ENCODE measurements at places on chromosomes 16 and 17.

GRCh38 chr16:56514845-56515244, 5.0 kb downstream of the BBS2 start:
- peaks cover 22% of the 10 kb centered on the region for H3K4me1 ChIP-seq
- no peak overlapping the region for H3K4me3 ChIP-seq
- H3K27ac ChIP-seq: no peak overlapping the region
- H3K36me3 ChIP-seq: peaks cover 27% of the 10 kb centered on the region

GRCh38 chr17:62941358-62941991, 24.6 kb upstream of the TANC2 start:
- H3K36me3 ChIP-seq: no peaks in the 10 kb centered on the region
- H3K27me3 ChIP-seq: peaks cover 6% of the 10 kb centered on the region
- no peak overlapping the region for H3K4me3 ChIP-seq
- no peak overlapping the region for H3K27ac ChIP-seq

- no peak for DNase-seq
- H3K36me3 ChIP-seq: no peaks in the 10 kb centered on the region
- peaks cover 22% of the 10 kb centered on the region for H3K4me1 ChIP-seq
- no peak overlapping the region for H3K4me3 ChIP-seq
- H3K27me3 ChIP-seq: no peaks in the 10 kb centered on the region
These were observed 46.8 kb downstream of the PLXDC1 start for GRCh38 chr17:39104657-39105056.

DNA sequence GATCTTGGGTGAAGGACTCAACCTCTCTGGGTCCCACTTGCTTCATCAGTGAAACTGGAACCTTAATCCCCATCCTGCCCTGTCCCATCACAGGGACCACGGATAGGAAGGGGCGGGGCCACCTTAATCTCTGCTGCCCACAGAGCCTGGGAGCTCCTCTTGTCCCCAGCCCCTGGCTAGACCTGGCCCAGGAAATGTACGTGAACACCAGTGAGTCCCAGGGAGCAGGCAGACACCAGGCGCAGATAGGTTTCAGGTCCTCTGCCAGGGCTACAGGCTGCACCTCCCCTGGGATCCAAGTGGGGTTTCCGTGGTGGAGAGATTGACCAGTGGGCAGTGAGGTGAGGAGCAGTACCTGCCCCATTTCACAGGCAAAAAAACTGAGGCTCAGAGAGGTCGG, 21.0 kb downstream of the RAB11FIP4 start:
- no peak overlapping the region for H3K27ac ChIP-seq
- no peaks in the 10 kb centered on the region for H3K36me3 ChIP-seq
- H3K4me1 ChIP-seq: peaks cover 4% of the 10 kb centered on the region
- no peaks in the 10 kb centered on the region for H3K27me3 ChIP-seq

DNA sequence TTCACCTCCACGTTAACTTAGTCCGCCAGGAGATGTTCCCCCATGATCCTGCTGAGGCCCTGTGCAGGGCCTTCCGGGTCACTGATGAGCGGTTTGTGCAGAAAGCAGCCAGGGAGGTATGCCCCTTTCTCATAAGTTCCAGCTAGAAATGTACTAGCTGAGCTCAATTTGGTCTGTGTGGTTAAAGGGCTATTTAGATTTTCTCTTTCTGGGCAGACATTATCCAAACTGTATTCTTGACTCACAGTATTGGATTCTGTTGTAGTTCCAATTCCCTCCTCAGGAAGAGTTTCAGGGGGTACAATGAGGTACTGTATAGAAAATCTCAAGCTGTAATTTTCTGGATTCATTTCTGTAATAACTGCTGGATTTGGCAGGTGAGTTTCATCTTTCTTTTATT, 137.1 kb downstream of the TRIM37 start:
- no peak overlapping the region for H3K27ac ChIP-seq
- no peaks in the 10 kb centered on the region for H3K27me3 ChIP-seq
- H3K4me3 ChIP-seq: no peak overlapping the region
- DNase-seq: no peak
- H3K36me3 ChIP-seq: no peaks in the 10 kb centered on the region

GRCh38 chr17:49910094-49910857, 58.7 kb upstream of the DLX4 start:
- DNase-seq: no peak
- no peak overlapping the region for H3K4me3 ChIP-seq
- no peak overlapping the region for H3K27ac ChIP-seq
- peaks cover 76% of the 10 kb centered on the region for H3K27me3 ChIP-seq
- peaks cover 8% of the 10 kb centered on the region for H3K4me1 ChIP-seq

- no peaks in the 10 kb centered on the region for H3K27me3 ChIP-seq
- no peaks in the 10 kb centered on the region for H3K36me3 ChIP-seq
- H3K4me1 ChIP-seq: no peaks in the 10 kb centered on the region
- DNase-seq: no peak
- H3K27ac ChIP-seq: no peak overlapping the region
These were observed 62.0 kb downstream of the ENGASE start for GRCh38 chr17:79136596-79136995.

- H3K4me3 ChIP-seq: no peak overlapping the region
- peaks cover 25% of the 10 kb centered on the region for H3K4me1 ChIP-seq
- no peaks in the 10 kb centered on the region for H3K36me3 ChIP-seq
- DNase-seq: peak; percentile 30
These were observed 28.8 kb upstream of the GINS2 start for GRCh38 chr16:85717393-85718152.

DNA sequence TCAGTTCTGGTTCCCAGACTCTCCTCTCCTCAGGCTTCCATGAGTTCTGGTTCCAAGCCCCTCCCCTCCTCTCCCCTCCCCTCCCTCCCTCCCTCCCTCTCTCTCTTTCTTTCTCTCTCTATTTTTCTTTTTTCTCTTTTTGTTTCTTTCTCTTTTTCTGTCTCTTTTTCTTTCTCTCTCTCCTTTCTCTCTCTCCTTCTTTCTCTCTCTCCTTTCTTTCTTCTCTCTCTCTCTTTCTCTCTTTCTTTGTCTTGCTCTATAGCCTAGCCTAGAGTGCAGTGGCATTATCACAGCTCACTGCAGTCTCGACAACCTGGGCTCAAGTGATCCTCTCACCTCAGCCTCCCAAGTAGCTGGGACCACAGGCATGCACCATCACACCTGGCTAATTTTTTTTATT, 796 bp upstream of the CES3 start:
- no peaks in the 10 kb centered on the region for H3K36me3 ChIP-seq
- no peak overlapping the region for H3K27ac ChIP-seq
- no peak overlapping the region for H3K4me3 ChIP-seq

DNA sequence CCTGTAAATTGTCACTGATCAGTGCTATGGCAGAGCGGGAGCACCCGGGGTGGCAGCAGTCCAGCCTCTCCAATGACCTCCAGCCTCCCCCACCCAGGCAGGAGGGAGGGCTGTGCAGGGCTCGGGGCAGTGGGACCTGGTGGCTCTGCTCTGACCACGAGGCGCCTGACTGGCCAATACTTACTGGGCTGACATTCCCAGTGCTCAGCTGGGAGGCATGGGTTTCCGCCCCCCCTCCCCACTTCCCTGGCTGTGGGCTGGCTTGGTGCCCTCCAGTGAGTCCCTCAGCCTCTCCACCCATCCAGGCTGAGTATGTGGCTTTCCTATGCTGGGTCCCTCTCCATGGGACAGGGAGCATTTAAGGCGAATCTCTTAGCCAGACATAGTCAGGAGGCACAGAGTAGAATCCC, 2.7 kb downstream of the SOCS3 start:
- DNase-seq: no peak
- no peaks in the 10 kb centered on the region for H3K27me3 ChIP-seq
- H3K4me1 ChIP-seq: peaks cover 76% of the 10 kb centered on the region
- peaks cover 22% of the 10 kb centered on the region for H3K36me3 ChIP-seq
- H3K27ac ChIP-seq: peak overlapping the region; percentile 81
- peak overlapping the region; percentile 85 for H3K4me3 ChIP-seq

- H3K4me3 ChIP-seq: no peak overlapping the region
- no peak for DNase-seq
- no peak overlapping the region for H3K27ac ChIP-seq
These were observed 7.2 kb downstream of the PMP22 start for GRCh38 chr17:15257796-15258512.

DNA sequence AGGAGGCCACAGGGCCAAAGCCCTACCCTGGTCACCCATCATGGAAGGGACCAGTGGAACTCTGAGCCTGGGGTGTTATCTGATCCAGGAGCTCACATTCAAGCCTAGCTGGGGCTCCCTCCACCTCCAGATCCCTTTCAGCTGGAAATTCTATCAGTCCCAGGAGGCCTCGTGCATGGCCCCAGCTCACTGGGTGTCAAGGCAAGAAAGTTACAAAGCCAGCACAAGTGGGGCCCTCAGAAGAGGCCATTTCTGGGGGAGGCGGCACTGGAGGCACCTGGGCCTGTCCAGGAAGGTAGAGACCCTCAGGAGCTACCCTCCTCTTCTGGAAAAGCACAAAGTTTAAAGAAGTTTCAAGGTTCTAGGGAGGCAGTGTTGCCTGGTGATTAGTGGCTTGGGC, 4.8 kb downstream of the CA7 start:
- no peak overlapping the region for H3K4me3 ChIP-seq
- no peak for DNase-seq

DNA sequence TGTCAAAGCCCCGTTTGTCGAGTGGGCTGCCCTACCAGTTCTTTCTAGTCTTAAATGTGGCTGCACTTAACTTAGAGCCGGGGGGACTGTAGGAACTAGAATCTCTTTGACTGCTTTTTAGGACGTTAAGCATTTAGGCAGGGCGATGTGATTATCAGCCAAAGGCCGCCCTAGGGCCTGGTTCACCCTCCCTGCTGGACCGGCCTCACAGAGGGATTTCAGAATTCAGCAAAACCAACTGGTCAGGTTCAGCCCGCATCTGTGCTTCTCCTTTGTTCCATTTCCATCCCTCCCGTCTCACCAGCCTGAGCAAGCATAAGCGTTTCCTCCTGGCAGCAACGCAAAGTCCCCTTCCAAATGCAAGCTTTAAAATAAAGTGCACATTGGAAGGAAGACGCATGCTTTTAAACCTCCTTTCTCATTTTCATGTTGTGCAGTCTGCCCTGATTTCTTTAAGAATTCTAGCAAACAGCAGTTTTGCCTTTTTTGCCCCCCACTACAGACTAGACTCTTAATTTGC, 16.5 kb upstream of the NAT9 start:
- H3K36me3 ChIP-seq: peaks cover 68% of the 10 kb centered on the region
- peaks cover 22% of the 10 kb centered on the region for H3K4me1 ChIP-seq
- H3K4me3 ChIP-seq: no peak overlapping the region
- DNase-seq: no peak
- no peaks in the 10 kb centered on the region for H3K27me3 ChIP-seq

DNA sequence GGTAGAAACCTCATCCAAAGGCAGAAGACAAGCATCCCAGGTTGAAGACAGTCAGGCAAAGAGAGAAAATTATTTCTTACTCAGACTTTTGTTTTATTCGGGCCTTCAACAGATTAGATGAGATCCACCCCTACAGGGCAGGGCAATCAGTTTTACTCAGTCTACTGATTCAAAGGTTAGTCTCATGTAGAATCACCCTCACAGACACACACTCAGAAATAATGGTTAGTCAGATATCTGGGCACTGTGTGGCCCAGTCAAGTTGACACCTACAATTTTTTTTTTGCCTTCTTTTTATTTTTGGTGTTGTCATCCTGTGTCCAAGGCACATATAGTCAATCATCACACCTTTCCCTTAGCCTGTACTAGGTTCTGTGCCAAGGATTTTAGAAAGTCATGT, 729.8 kb downstream of the WWOX start:
- no peaks in the 10 kb centered on the region for H3K4me1 ChIP-seq
- no peak overlapping the region for H3K4me3 ChIP-seq
- no peak overlapping the region for H3K27ac ChIP-seq
- no peaks in the 10 kb centered on the region for H3K27me3 ChIP-seq
- no peaks in the 10 kb centered on the region for H3K36me3 ChIP-seq
- DNase-seq: no peak

GRCh38 chr17:72488555-72489271, 367.9 kb downstream of the SOX9 start:
- H3K4me1 ChIP-seq: no peaks in the 10 kb centered on the region
- no peaks in the 10 kb centered on the region for H3K36me3 ChIP-seq
- no peak overlapping the region for H3K27ac ChIP-seq
- H3K4me3 ChIP-seq: no peak overlapping the region
- H3K27me3 ChIP-seq: no peaks in the 10 kb centered on the region
- no peak for DNase-seq

- peaks cover 5% of the 10 kb centered on the region for H3K36me3 ChIP-seq
- no peaks in the 10 kb centered on the region for H3K4me1 ChIP-seq
- H3K27ac ChIP-seq: no peak overlapping the region
- H3K4me3 ChIP-seq: no peak overlapping the region
- H3K27me3 ChIP-seq: no peaks in the 10 kb centered on the region
These were observed 162.3 kb downstream of the KATNIP start for GRCh38 chr16:27712251-27712711.

GRCh38 chr16:55283812-55284717, 39.9 kb upstream of the IRX6 start:
- H3K4me1 ChIP-seq: no peaks in the 10 kb centered on the region
- H3K27ac ChIP-seq: no peak overlapping the region
- DNase-seq: no peak
- H3K4me3 ChIP-seq: no peak overlapping the region
- no peaks in the 10 kb centered on the region for H3K36me3 ChIP-seq
- H3K27me3 ChIP-seq: peaks cover 4% of the 10 kb centered on the region
